SW480 (cell line): ENCODE measurements at places on chromosomes 11 and 22.

DNA sequence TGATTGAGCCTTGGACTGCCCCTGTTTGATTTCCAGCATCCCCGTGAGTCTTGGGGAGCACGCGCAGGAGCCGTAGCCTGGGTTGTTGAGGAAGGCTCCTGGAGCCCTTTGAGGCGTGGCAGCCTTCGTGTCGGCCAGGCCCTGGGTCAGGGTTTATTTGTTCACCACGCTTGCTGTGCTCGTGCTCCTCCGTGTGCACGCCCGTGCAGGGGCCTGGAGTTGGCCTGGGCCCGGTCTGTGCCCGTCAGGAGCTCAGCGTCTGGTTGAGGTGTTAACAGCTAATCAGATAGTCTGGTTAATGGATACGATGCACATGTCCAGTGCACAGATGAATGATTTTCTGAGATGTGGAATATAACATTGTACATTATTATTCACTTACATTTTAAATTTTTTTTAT lies 8.0 kb downstream of the IGHMBP2 start:
- DNase-seq: no peak

- no peak for DNase-seq
Measured at GRCh38 chr11:126755526-126755925, 245.0 kb downstream of the KIRREL3 start.

- DNase-seq: no peak
Measured at GRCh38 chr22:25281675-25282345, 62.4 kb downstream of the CRYBB2 start.

DNA sequence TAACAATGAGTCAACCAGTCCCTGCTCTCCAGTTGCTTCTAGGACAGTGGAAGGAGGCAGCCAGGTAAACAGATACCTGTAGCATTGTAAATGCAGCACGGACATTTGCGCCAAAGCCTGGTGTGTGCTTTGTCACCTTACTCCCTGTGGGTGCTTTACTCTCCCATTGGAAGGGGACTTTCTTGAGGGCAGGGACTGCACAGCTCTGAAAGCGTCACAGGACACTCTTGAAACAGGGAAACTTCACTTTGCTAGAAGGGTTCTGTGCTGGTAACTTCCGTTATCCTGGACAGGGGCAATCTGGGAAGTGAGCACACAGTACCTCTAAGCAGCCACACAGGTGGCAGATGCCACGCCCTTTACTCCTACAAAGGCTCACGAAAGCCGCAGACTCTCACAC lies 99.8 kb downstream of the MYO18B start:
- no peak for DNase-seq

DNA sequence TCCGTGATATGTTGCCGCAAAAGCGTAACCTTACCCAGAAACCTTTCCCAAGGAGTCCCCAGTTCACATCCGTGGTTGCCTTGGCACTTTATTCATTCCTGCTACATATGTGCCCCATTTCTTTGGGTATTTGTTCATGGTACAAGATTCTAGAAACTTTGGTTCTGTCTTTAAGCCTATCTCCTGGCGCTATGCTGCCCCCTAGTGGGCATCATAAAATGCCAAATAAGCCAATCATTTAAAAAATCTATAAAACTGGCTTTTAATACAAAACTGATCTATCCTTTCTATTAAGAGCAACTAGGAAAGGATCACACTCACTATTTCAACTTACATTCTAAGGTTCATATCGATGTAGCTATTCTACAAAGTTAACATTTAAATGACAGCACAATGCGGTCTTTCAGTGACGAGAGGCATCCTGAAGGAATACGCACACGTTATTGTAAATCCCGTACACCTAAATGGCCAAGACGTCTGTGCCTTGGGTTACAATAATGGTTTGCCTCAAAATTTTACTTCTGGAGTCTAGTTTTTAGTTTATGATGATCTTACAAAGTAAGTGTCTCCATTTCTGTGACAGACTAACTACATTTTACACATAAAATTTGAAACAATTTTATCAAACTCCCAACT lies 16.2 kb downstream of the PIWIL3 start:
- peak; percentile 36 for DNase-seq

GRCh38 chr11:532527-532985 lies 2.8 kb downstream of the HRAS start:
- peak; percentile 69 for DNase-seq

GRCh38 chr11:132052904-132053303 lies 682.5 kb downstream of the NTM start:
- no peak for DNase-seq

GRCh38 chr22:16963189-16963945 lies 44.7 kb downstream of the GAB4 start:
- no peak for DNase-seq

GRCh38 chr11:76781807-76782530 lies 1.2 kb upstream of the TSKU start:
- no peak for DNase-seq

DNA sequence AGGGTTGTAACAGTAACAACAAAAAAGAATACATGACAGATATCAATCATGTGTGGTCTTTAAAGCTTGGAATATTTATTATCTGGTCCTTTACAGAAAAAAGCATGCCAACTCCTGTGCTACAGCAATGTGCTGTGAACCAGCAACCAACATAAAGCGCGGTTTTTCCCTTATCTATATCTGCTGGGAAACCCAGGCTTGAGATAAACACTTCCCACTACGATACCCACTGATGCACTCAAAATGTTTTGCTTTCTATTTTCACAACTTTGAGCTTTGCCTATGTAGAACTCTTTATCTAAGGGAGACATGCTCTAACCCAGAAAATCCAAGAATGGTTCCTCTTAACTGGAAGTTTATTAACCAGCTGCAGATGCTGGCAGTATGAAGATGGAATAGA lies 19.0 kb downstream of the ZBED5 start:
- no peak for DNase-seq

- DNase-seq: peak; percentile 69
Measured at GRCh38 chr11:36500315-36500721, 9.8 kb downstream of the TRAF6 start.

DNA sequence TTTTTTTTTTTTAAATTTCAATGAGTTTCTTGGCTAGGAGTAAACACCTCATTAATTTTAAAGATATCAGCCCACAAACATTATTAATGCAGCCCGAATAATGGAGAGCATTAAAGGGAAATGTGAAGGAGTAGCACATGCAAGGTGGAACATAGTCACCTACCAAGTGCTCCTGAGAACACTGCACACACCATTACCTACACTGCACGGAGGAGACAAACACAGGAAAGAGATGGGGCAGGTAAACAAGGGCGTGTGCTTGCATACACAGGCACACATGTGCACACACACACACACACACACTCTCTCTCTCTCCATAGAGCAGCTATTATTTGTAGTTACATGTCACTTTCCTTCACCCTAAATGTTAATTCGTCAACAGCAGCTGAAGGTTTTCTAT lies 30.2 kb downstream of the HTR3B start:
- no peak for DNase-seq

- peak; percentile 60 for DNase-seq
Measured at GRCh38 chr11:10930972-10931760, 73.3 kb upstream of the ZBED5 start.

DNA sequence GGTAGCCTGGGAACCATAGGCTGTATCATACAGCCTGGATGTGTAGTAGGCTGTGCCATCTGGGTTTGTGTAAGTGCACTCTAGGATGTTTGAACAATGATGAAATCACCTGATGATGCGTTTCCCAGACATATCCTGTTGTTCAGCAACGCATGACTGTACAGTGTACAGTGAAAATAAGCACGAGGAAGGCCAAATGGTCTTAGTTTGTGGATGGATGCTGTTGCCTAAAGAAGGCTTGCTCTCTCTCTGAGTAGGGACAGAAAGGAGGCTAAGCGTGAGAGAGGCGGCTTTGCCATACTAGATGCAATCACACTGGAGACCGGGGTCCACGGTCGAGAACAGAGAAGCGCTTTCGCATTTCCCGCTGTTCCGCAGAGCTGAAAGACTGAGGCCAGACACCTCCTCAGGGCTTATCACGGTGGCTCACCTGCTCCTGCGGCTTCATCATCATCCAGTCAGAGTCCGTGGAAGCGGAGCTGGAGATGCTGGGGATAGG lies 27.6 kb upstream of the APLP2 start:
- DNase-seq: peak; percentile 30

DNA sequence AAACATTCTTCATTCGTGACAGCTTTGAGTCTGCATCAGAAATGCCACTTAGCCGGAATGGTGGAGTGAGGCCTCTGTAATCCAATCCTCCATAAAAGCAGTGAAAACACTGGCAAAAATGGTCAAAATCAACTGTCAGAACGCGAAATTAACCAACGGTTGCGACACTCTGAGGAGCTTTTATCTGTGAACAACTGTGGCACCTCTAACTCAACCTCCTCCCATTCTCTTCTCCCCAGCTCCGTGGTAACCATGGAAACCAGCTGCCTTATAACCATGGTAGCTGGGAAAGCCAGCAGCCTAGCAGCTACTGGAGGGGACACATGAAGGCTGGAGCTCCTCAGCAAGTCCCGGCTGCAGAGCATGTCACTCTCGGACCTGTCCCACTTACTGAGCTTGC lies 20.3 kb downstream of the AP2A2 start:
- DNase-seq: no peak

- DNase-seq: no peak
Measured at GRCh38 chr22:26238596-26238995, 69.3 kb downstream of the SEZ6L start.

DNA sequence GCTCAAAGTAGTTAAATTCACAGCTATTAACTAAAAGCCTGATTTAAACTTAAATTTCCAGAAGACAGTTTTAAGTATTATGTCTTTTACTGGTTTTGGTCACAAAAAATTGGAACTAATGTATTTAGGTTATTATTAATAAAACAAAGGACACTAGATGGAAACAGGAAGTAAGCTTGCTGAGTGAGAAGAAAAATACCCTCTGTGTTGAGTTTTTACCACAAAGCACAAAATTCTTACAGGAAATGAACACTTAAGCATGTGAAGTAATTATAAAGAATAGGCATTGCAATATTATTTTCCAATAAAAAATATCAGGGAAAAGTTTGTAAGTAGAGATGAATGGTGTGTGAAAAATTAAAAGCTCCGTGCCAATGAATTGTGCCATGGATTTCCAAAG lies 46.3 kb downstream of the PIK3C2A start:
- no peak for DNase-seq

DNA sequence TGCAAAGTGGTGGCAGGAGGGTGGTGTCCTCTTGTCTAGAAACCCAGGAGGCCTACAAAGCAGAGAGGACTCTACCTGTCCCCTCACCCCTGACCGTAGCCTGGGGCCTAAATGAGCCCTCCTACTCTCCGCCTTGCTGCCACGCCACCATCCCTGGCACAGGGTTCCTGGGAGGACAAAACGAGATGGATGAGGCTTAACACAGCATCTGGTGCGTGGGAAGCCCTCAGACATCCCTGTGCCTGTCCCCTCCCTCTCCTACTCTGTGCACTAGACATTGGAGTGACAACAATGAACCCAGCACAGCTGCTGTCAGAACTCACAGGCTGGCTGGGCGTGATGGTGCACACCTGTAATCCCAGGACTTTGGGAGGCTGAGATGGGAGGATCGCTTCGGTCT lies 36.4 kb upstream of the DKK3 start:
- DNase-seq: no peak

DNA sequence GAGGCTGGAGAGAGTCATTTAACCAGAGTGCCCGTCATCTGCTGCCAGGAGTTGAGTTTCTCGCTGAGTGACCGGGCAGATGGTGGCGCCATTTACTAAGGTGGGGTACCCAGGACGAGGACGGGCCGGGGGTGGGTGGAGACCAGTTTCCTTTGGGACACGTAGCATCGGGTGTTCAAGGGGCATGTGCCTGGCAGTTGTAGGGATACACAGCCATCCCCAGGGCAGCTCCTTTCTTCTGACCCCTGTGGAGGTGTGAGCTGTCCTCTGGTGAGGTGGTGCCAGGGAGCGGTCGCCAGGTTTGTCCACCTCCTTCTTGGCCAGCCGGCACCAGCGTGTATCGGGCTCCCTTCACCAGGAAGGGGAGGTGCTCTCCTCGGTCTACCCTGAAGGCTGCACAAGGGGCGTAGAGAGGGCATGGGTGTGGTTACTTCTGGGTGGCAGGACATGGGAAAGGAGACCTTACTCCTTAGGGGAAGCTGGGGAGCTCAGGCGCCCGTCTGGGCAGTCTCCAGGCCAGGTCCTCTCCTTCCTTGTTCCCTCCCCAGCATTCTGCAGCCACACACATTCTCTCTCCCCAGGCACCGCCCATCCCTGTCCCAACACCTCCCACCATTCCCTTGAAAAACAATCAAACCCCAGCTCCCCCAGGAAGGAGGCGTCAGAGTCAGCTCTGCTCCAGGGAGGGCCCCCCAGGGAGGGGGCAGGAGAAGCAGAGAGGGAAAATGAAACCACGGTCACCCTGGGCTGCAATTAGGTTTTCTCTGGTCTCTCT lies 10.3 kb upstream of the MB start:
- DNase-seq: peak; percentile 82

DNA sequence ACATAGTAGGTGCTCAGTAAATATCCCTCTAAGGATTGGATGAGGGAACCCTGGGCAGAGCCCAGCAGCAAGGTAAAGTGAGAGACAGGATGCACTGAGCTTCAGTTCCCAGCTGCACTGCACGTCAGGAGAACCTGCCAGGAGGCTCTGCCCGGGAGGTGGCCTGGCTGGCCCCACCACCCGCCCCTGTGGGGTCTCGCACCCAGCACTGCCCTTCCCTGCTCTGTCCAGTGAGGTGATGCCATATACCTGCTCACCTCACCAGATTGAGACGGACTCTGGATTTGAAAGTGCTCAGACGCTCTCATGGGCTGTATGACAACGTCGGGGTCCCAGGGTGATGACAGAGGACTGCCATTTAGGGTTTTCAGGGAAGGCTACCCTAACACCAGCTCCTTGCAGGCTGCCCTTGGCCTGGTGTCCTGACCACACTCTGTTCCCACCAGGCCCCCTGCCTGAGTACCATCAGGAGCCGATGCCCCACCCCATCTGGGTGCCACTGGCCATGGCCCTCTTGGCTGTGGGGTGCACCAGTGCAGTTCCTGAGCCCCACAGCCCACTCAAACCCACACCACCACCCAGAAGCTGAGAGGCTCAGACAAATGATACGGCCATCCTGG lies 61.7 kb upstream of the FGF3 start:
- no peak for DNase-seq

DNA sequence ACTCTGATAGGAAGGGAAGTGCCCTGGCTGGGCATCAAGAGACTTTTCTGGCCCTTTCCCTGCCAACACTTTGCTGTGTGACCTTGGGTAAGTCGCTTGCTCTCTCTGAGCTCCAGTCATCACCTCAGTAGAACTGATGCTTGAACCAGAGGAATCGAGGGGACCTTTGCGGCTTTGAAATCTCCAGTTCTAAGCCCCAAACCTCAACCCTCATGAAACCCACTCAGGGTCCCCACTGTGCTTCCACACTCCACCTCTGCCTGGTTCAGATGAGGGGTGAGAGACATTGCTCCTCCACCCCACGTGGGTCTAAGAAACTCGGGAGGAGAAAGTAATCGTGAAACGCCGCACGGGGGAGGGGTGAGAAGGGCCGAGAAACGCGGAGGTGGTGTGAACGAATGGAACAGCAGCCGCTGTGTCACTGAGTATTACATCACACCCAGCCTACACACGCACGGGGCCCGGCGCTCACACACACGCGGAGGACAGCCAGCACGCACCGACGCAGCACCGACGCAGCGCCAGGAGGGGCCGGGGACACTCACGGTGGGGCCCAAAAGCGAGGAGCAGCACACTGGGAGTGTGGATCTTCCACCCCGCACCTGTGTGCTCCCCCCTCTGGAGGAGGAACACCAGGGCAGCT lies 4.3 kb downstream of the RTN4RL2 start:
- no peak for DNase-seq
